Activated CD4-positive, alpha-beta memory T cell treated with anti-CD3 and anti-CD28 coated beads for 36 hours (primary cell): ENCODE measurements at places on chromosomes 16 and 17. TPM values are rescaled to one million over a fixed set of nuclear protein-coding genes. Genes with fewer than 3 reads are reported as not detected.

The TPSAB1 gene
- total RNA-seq: not detected

The CNGB1 gene
- not detected for total RNA-seq

The GAS7 gene
- total RNA-seq: 0.26 TPM

The EXOC3L1 gene
- total RNA-seq: not detected

The CD300E gene
- total RNA-seq: not detected

The CNTNAP4 gene
- not detected for total RNA-seq

The TBC1D3I gene
- 0.14 TPM for total RNA-seq

The FGF11 gene
- total RNA-seq: 1.0 TPM

The DNASE1L2 gene
- total RNA-seq: 0.63 TPM

The NR1D1 gene
- 6.7 TPM for total RNA-seq

The NPB gene
- total RNA-seq: not detected

The HYDIN gene
- not detected for total RNA-seq

The SERPINF2 gene
- total RNA-seq: not detected

The VAT1L gene
- not detected for total RNA-seq

The CHD9NB gene
- 0.12 TPM for total RNA-seq

The NLRC5 gene
- 167 TPM for total RNA-seq

The GFAP gene
- not detected for total RNA-seq

The MON1B gene
- 70.2 TPM for total RNA-seq

The TBC1D3H gene
- not detected for total RNA-seq

The GPR142 gene
- not detected for total RNA-seq

The OR4D1 gene
- total RNA-seq: 0.27 TPM

The TMC6 gene
- total RNA-seq: 162 TPM

The DVL2 gene
- total RNA-seq: 48.2 TPM

The STH gene
- not detected for total RNA-seq

The RAB26 gene
- 0.33 TPM for total RNA-seq

The BORCS6 gene
- 8.3 TPM for total RNA-seq

The SLFN12L gene
- total RNA-seq: 34.5 TPM

The DNAI2 gene
- total RNA-seq: 1.7 TPM
